ENCODE measurements at places on chromosomes 11 and 22. TPM values are rescaled to one million over a fixed set of nuclear protein-coding genes. Genes with fewer than 3 reads are reported as not detected.

DNA sequence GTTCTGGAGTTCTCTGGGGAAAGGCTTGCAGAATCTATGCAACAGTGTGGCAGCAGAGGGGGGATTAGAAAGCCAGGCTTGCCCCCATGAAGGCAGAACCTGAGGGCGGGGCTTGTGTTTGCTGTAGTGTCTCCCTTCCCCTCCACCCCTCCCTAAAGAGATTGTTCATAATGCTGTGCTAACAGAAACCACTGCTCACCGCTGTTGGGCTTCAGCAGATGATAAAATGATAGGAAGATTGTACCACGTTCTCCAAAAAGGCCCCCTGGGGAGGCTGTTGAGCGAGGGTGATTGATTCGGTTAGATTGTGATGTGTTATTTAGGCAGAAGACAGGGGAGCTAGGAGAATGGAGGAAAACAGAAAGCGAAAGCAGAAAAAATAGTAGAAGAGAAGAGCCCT is 215.2 kb upstream of the NCAM1 start:
- H3K27me3 ChIP-seq, result no peaks in the 10 kb centered on the region
- no peak for DNase-seq

The KCNJ11 gene
- not detected for total RNA-seq

DNA sequence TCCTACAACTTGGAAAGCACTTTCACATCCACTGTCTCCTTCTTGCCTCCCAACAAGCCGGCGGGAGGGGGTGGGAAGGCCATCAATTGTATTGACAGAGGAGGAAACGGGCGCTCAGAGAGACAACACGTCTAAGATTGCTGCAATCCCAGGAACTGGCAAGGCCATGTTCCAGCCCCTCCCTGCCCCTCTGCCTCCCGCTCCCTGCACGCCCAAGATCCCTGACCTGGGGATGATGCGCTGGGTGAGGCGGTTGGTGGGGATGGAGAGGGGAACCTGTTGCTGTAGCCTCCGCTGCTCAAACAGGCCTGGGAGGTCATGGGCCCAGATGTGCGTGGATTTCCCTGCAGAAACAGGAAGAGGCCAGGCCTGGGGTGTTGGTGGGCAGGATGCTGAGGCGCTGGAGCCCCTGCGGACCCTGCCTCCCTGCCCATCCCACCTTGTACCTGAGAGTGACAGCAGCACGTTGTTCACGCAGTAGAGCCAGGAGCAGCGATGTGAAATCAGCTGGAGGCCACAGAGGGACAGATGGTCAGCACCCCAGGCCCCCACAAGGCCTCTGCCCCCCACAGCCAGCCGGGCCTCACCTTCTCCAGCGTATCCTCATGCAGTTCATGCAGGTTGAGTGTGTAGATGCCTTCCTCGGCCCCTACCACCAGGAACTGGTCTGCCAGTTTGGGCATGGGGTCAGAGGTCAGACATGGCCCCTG is 6.8 kb downstream of the MAP4K2 start:
- H3K27me3 ChIP-seq, result no peaks in the 10 kb centered on the region
- no peak overlapping the region for H3K4me3 ChIP-seq
- DNase-seq, result no peak
- H3K36me3 ChIP-seq, result peaks cover 22% of the 10 kb centered on the region
- H3K27ac ChIP-seq, result no peak overlapping the region
- peaks cover 14% of the 10 kb centered on the region for H3K4me1 ChIP-seq

- no peak overlapping the region for H3K4me3 ChIP-seq
- H3K36me3 ChIP-seq, result no peaks in the 10 kb centered on the region
- H3K27ac ChIP-seq, result no peak overlapping the region
- no peaks in the 10 kb centered on the region for H3K27me3 ChIP-seq
Observed at GRCh38 chr11:67544616-67545242, 21.5 kb upstream of the CABP2 start.

GRCh38 chr11:129414144-129414872 is 38.7 kb downstream of the BARX2 start:
- no peak for DNase-seq
- H3K27me3 ChIP-seq, result no peaks in the 10 kb centered on the region
- H3K36me3 ChIP-seq, result no peaks in the 10 kb centered on the region
- no peak overlapping the region for H3K4me3 ChIP-seq
- H3K27ac ChIP-seq, result no peak overlapping the region

DNA sequence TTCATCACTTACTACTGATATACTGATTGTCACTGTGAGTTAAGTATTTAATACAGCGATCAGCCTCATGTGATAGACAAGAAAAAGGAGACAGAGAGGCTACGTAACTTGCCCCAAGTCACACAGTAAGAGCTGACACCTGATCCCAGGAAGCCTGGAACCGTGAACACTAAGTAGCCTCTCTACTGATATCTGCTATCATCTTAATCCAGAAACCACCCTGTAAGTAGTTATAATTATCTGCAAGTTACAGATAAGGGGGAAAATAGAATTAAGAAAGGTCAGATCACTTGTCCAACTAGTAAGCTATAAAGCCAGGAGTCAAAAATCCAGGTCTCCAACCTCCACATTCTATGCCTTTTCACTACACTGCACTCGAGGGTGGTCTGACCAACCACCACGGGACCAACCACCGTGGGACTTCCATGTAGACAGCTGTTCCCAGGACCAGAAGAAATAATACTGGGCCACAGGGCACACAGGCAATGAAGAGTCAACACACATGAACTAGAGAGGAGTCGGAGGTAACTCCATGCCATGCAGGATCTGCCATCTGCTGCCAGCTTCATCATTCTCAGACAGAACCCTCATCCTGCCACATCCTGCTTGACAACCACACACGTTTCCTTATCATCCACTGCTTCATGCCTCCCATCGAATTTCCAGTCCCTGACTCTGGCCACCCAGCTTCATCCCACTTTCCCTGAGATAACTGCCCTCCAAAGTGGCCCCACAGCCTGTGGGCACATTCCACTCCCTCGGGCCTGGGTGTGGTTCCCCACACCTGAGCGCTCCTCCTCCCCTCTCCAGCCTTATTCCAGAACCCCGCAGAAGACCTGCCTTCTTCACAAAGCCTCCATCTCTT is 58.6 kb downstream of the MICAL3 start:
- no peak overlapping the region for H3K4me3 ChIP-seq
- DNase-seq, result no peak
- H3K4me1 ChIP-seq, result peaks cover 9% of the 10 kb centered on the region
- H3K27ac ChIP-seq, result no peak overlapping the region

The ANO1 gene
- not detected for total RNA-seq

The PANX3 gene
- total RNA-seq, result not detected

The SLC36A4 gene
- 17.0 TPM for total RNA-seq

- H3K36me3 ChIP-seq, result no peaks in the 10 kb centered on the region
- H3K4me1 ChIP-seq, result no peaks in the 10 kb centered on the region
- no peak overlapping the region for H3K4me3 ChIP-seq
- no peak for DNase-seq
- no peaks in the 10 kb centered on the region for H3K27me3 ChIP-seq
Observed at GRCh38 chr11:27401833-27402316, 38.9 kb upstream of the CCDC34 start.

DNA sequence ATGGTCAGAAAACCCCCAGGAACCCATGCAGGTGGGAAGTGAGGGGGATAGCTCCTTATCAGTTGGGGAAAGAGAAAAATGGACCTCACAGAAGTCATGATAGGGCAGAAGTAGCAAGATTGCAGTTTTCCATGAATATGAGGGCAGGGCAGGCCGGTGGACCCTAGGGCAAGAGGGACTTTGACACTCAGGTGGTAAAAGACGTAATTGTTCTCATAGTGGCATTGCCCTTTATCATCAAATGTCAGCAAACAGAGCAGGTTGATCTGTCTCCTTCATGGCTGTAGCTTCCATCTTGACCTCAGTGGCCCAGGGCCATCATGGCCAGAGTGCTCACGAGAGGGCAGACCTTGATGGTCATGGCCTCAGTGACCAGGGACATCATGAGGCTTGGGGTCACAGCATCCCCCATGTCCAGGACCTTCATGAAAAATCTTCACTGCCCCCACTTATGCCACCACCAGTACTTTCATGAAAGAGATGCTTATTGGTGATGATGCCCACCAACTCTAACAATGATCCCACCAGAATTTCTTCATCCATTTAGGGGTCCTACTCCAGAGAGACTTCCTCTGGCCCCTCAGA is 127.1 kb downstream of the SNX19 start:
- H3K36me3 ChIP-seq, result no peaks in the 10 kb centered on the region
- H3K27me3 ChIP-seq, result no peaks in the 10 kb centered on the region
- no peak overlapping the region for H3K27ac ChIP-seq
- no peak for DNase-seq
- no peak overlapping the region for H3K4me3 ChIP-seq
- no peaks in the 10 kb centered on the region for H3K4me1 ChIP-seq

DNA sequence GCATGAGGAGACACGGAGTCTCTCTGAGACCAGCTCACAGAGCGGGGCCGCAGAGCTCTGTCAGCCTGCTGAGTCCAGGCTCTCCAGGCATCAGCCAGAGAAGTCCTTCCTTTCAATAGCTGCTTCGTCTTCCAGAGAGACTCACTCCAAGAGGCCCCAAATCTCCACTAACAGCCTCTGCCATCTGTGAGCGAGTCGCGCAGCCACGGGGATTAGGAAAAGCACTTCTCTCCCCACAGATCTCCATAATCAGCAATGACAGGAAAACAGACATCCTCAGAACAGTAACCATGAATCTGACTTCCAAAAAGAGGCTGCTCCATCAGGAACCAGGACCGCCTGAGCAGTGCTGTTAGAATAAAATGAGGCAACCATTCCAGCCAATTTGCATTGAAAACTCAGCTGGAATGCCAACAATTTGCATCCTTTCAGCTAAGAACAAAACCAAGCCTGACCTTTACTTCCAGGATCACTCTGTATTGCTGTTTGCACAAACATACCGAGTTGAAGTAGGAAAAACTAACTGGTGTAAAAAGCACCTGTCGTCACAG is 65.4 kb downstream of the SMCO4 start:
- H3K4me3 ChIP-seq, result no peak overlapping the region
- H3K4me1 ChIP-seq, result no peaks in the 10 kb centered on the region
- no peaks in the 10 kb centered on the region for H3K36me3 ChIP-seq
- no peaks in the 10 kb centered on the region for H3K27me3 ChIP-seq
- no peak overlapping the region for H3K27ac ChIP-seq
- DNase-seq, result no peak

- peak; percentile 92 for DNase-seq
- peak overlapping the region; percentile 71 for H3K27ac ChIP-seq
- peaks cover 58% of the 10 kb centered on the region for H3K4me1 ChIP-seq
- no peak overlapping the region for H3K4me3 ChIP-seq
- no peaks in the 10 kb centered on the region for H3K36me3 ChIP-seq
Observed at GRCh38 chr22:44685384-44686056, 16.5 kb upstream of the PRR5 start.

GRCh38 chr11:19508165-19508564 is 204.5 kb upstream of the NAV2 start:
- no peak for DNase-seq
- no peak overlapping the region for H3K4me3 ChIP-seq
- H3K36me3 ChIP-seq, result no peaks in the 10 kb centered on the region
- H3K27me3 ChIP-seq, result no peaks in the 10 kb centered on the region

- no peaks in the 10 kb centered on the region for H3K36me3 ChIP-seq
- no peak for DNase-seq
- H3K27ac ChIP-seq, result no peak overlapping the region
- H3K27me3 ChIP-seq, result no peaks in the 10 kb centered on the region
Observed at GRCh38 chr11:74443071-74443864, 24.1 kb downstream of the KCNE3 start.

GRCh38 chr11:75432911-75433321 is at the start of gene KLHL35:
Gene KLHL35 (minus strand): TSS chr11:75433203. CDS start chr11:75430629, 2,574 bp downstream.
- no peak for DNase-seq
- H3K4me3 ChIP-seq, result no peak within 1 kb of the TSS
- no peaks in the 10 kb centered on the region for H3K36me3 ChIP-seq
- peaks cover 23% of the 10 kb centered on the region for H3K4me1 ChIP-seq
- H3K27ac ChIP-seq, result no peak within 1 kb of the TSS

The LRRN4CL gene
- total RNA-seq, result not detected

GRCh38 chr11:35605706-35606105 is 12.6 kb upstream of the FJX1 start:
- H3K27me3 ChIP-seq, result no peaks in the 10 kb centered on the region
- H3K4me3 ChIP-seq, result no peak overlapping the region
- H3K27ac ChIP-seq, result no peak overlapping the region
- no peak for DNase-seq
- H3K36me3 ChIP-seq, result no peaks in the 10 kb centered on the region
- H3K4me1 ChIP-seq, result no peaks in the 10 kb centered on the region

The TRIM48 gene
- total RNA-seq, result not detected

The MUC2 gene
- not detected for total RNA-seq

DNA sequence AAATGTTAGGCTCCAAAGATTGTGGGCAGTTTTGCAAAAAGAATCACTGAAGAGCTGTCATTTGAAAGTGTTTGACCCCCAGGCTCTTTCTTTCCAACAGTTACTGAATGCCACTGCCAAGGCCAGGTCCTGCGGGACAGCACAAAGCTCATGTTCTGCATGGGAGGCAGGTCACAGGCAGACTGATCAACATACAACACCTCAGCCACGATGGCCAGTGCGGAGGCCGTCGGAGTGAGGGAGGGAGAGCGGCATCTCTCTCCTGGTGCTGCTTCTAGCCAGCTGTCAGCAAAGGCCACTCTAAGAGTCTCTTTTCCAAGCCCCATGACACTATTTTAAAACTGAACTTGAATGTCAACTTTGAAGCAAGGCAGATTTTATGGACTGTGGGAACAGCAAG is 49.9 kb downstream of the ARFGAP3 start:
- DNase-seq, result no peak
- H3K4me3 ChIP-seq, result no peak overlapping the region
- peaks cover 59% of the 10 kb centered on the region for H3K36me3 ChIP-seq
- no peaks in the 10 kb centered on the region for H3K4me1 ChIP-seq
- no peak overlapping the region for H3K27ac ChIP-seq

DNA sequence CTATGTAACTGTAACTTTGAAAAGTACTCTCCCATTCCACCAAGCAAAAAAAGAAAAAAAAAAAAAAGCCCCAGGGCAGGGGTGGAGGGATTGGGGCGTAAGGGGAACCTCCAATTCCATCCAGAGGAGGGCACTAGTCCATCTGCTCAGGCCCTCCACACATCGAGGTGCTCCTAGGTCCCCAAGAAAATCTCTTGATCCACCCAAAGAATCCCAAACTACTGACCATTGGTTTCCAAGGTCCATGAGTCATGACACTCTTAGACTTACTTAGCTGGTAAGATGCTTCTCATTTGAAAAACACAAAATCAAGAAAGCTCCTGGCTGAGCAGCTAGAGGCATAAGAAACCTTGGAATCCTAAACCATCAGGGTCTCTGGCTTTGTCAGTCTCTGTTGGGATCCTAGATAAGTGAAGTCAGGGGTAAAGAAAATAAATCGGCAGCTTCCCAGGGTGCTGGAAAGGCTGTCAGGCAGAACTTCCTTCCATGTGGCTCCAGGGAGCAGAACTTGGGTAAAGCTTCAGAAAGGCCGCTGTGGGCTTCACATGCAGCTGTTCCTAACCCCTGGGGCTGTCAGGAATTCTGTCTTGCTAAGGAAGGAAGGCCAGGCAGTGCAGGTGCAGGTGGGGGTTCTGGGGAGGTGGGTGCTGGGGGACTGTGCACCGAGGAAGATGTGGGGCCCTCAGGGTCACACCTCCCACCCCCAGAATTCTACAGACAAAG is 49.4 kb upstream of the ADA2 start:
- no peak overlapping the region for H3K27ac ChIP-seq
- DNase-seq, result peak; percentile 47
- no peaks in the 10 kb centered on the region for H3K36me3 ChIP-seq
- H3K27me3 ChIP-seq, result no peaks in the 10 kb centered on the region
- no peak overlapping the region for H3K4me3 ChIP-seq

GRCh38 chr11:8732748-8733241 is 50.2 kb downstream of the RPL27A start:
- peaks cover 8% of the 10 kb centered on the region for H3K4me1 ChIP-seq
- no peak overlapping the region for H3K4me3 ChIP-seq
- DNase-seq, result no peak
- H3K27me3 ChIP-seq, result no peaks in the 10 kb centered on the region

The TCN2 gene
- total RNA-seq, result 0.42 TPM

The PNPLA5 gene
- not detected for total RNA-seq

- H3K36me3 ChIP-seq, result peaks cover 7% of the 10 kb centered on the region
- H3K27ac ChIP-seq, result no peak overlapping the region
- peak overlapping the region; percentile 62 for H3K4me3 ChIP-seq
Observed at GRCh38 chr11:65262776-65263175, 1.0 kb downstream of the POLA2 start.
